ENCODE measurements at places on chromosomes 6 and 20.

DNA sequence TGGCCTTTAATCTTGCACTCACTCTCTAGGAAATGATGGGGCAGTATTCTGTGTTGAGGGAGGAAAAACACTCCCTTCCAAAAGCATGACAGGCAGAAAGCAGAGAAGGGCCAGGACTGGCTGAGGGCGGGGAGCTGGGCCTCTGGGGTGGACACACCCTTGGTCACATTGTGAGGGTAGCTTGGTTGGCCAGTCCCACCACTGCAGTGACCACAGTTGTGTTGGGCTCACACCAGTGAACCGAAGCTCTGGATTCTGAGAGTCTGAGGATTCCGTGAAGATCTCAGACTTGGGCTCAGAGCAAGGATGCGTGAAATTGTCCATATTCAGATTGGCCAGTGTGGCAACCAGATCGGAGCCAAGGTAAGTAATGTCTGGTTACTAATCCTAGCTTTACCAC, at the start of gene TUBB1:
Gene TUBB1, plus strand, starts transcription at position 213 of the 400 bp plus-strand sequence. Its CDS starts 94 bp downstream, at position 307.
- DNase-seq = no peak

DNA sequence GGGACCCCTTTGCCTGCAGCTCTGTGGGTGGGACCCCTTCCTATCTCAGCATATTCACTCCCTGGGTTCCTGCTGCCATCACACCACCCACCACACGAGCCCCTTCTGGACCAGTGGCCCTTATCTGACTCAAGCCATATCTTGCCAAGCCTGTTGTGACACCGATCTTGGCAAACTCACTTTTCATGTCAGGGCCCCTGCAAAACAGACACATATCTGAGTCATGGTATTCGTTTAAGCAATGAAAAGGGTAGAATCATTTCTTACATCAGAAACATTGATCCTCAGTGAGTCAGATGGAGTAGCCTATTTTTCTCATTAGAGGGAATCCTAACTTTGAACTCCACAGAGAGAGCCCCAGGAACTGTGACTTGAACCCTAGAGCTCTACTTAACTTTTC, 10.6 kb downstream of the RAET1E start:
- DNase-seq = no peak

- no peak for DNase-seq
Measured at GRCh38 chr6:106534564-106534982, 94.7 kb downstream of the RTN4IP1 start.

DNA sequence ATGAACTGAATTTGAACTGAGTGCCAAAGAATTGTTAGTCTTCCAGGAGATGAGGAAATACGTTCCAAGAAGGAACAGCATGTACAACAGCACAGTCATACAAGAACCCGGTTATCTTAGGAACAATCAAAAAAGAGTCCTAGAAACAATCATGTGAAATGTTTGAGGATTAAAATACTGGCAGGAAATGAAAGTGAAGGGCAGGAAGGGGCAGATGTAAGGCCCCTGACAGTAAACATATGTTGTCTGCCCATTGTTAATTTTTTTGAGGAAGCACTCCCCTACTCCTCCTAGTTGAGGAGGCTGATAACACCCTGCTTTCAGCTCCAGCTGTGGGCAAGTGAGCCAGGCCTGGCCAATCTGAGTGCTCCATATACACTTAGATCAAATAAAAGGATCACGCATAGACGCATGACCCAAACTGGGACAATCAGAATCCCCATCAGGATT, 220.9 kb downstream of the HACE1 start:
- no peak for DNase-seq

- peak; percentile 51 for DNase-seq
Measured at GRCh38 chr6:111679126-111679858, 73.6 kb upstream of the TRAF3IP2 start.

GRCh38 chr6:54893818-54894217, 47.2 kb downstream of the FAM83B start:
- no peak for DNase-seq

- no peak for DNase-seq
Measured at GRCh38 chr20:9993137-9993536, 41.6 kb upstream of the ANKEF1 start.

DNA sequence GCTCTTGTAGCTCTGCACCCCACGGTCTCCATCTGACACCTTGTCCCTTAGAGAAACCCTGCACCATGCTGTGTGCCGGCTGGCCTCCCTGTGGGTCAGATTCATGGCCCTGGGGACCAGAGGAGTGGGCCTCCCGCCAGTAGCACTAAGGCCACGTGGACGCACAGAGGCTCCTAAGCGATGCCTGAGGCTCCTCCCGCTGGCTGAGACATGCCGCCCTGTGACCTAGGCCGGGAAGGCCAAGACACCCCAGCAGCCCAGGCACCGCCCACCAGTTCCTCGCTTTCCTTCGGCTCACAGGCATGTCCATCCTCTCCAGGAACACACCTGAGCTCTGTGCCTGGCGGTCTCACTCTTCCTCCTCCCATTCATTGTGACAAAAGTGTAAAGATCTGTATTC, 311.0 kb downstream of the THBS2 start:
- DNase-seq = no peak

DNA sequence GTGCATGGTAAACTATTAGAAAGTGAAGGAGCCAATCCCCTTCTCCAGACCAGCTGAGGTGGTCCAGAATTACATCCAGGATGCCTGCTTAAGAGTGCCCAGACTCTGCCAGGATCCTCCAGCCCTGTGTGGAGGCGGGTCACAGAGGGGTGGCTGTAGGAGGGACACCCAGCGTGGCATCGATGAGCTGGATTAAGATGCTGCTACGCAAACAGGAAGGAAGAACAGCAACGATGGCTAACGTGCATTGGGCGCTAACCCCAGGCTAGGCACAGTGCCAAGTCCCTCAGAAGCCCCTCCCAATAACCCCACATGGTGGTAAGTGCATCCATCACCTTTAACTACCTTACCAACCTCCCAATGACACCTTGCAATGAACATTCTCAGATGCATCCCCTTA, 63.9 kb upstream of the MRPS10 start:
- DNase-seq = no peak

- no peak for DNase-seq
Measured at GRCh38 chr6:16098211-16098610, 30.7 kb upstream of the MYLIP start.

GRCh38 chr20:50216543-50217206, 26.0 kb downstream of the CEBPB start:
- DNase-seq = no peak

- DNase-seq = no peak
Measured at GRCh38 chr20:48761023-48761785, 66.6 kb downstream of the PREX1 start.

DNA sequence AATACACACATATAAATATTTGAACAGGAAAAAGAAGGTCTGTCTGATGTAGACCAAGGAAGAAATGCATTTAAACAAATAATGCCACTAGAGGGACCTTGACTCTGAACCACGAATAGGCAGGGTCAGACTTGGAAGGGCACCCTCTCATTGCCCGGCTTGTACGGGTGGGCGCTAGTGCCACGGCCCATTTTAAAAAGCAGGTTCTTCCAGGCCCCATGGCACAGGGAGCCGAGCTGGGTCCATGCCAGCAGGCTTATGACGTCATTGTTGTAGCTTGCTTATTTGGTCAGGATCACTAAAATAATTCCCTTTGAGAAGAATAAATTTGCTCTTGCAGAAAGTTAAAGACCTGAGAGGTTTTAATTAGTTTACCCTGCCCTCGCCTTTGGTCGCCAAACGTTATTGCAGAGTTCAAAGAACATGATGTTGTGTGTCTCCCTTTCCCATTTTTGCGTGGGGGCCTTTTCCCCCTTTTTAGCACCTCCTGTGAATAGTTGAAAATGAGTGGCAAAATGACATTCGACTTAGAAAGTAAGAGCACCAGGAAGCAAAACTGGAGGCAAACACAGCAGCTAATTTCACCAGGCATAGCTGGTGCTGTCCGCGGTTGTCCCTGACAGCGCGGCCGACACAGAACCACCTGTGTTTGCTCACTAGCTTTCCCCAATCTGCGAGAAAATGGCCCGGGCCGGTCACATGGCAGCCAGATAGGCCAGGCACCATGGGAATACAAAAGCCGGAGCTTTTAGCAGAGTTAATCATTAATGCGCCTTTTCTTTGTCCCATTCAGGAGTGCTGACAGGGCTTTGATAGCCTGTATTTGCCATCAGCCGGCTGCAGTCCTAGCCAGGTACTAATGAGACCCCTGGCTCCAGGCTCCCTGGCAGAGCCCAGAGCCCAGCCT, 93.8 kb downstream of the FOXA2 start:
- DNase-seq = no peak

DNA sequence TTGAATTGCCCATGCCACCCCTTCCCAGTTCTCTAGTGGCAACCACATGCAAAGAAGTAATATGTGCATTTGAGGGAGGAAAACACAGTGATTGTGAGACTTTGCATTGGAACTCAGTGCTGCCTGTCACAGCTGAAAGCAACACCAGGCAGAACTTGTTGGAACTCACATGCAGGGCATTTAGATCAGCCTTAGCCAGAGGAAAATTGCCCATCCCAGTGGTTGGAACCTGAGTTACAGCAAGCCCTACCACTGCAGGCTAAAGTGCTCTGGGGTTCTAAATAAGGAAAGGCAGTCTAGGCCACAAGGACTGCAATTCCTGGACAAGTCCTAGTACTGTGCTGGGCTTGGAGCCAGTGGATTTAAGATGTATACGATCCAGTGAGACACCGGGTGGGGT, 245.3 kb upstream of the UFL1 start:
- no peak for DNase-seq

DNA sequence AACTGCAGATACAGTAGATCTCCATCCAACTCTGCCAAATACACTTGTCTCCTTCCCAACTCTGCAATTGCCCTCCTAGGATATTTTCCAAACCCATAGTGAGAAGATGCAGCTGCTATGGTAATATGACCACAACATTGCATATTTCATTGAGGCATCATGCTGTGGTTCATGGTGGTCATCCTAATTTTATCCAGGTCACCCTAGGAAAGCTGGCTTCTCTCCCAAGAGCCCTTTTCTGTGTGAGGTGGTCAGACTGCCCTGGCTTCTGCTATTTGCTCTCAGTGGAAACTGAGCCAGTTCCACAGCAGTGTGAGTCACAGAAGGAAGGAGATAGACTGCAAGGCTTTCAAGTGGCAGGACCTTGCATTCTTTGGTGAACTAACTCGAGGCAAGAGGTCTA, 5.5 kb downstream of the OGFRL1 start:
- DNase-seq = peak; percentile 20

GRCh38 chr6:170429450-170429849, 122.9 kb downstream of the FAM120B start:
- DNase-seq = no peak

- no peak for DNase-seq
Measured at GRCh38 chr6:135085700-135086413, 31.2 kb upstream of the HBS1L start.

- DNase-seq = no peak
Measured at GRCh38 chr6:143370812-143371370, 79.6 kb downstream of the ADAT2 start.

GRCh38 chr6:63465750-63466149, 106.5 kb upstream of the LOC128125822 start:
- no peak for DNase-seq

- peak; percentile 40 for DNase-seq
Measured at GRCh38 chr6:55568808-55569439, 10.1 kb downstream of the HMGCLL1 start.

- no peak for DNase-seq
Measured at GRCh38 chr6:31010393-31011060, at the start of gene MUC22. Gene MUC22 (plus strand): TSS chr6:31010474. CDS start chr6:31010707, 233 bp downstream.

- no peak for DNase-seq
Measured at GRCh38 chr6:151070631-151071051, 169.1 kb upstream of the AKAP12 start.

GRCh38 chr6:117130125-117130524, 135.2 kb upstream of the VGLL2 start:
- DNase-seq = no peak

DNA sequence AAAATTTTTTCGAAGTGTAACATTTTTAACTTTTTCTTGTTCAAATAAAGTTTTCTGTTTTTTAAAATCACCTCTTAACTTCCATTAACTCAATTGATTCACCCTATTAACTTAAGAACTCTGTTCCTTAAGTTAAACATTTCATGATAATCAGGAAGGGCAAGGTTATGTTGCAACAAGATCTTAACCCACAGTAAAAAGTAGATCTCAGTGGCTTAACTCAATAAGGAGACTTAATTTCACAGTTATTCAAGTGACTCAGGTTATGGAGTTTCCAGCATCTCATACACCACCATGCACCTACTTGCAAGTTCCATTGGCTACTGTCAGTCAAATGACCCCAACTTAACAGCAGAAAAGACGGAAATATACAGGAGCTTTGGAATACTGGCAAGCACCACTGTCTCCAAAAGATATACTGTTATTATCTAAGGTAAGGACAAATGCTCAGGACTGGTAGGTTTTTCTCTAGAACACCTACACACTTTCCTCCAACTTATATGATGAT, 11.2 kb downstream of the HLA-DQB1 start:
- no peak for DNase-seq

GRCh38 chr6:127902933-127903332, 2.1 kb upstream of the THEMIS start:
- DNase-seq = no peak

GRCh38 chr20:13085275-13085674, 76.5 kb downstream of the SPTLC3 start:
- no peak for DNase-seq

DNA sequence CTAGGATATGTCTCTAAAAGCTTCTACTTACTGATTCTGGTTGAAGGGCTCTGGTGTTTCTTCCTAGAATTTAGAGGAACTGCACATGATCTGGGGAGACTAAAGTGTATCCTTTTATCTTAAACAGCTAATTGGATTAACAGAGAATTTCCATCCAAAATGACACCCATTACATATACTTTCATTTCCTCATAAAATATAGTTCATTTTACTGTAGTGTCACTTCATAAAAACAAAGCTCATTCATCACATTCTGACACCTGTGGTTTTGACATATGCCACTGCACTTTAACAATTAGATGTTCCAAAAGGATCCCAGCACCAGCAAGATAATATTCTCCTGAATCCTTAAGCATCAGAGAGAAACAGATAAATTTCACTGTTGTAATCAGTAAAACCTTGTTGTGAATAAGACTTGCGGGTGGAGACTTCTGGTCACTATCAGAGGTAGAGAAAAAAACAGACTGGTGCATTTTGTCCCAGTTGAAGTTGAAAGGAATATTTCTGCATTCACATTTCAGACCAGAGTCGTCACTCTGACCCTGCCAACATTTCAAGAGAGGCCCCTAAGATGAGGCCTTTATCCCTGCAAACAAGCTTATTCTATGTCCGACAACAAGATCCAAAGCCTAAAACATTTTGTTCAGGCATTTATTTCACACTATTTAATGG, 175.3 kb upstream of the BMP5 start:
- DNase-seq = no peak

- no peak for DNase-seq
Measured at GRCh38 chr6:74939151-74939708, 266.6 kb downstream of the COL12A1 start.

DNA sequence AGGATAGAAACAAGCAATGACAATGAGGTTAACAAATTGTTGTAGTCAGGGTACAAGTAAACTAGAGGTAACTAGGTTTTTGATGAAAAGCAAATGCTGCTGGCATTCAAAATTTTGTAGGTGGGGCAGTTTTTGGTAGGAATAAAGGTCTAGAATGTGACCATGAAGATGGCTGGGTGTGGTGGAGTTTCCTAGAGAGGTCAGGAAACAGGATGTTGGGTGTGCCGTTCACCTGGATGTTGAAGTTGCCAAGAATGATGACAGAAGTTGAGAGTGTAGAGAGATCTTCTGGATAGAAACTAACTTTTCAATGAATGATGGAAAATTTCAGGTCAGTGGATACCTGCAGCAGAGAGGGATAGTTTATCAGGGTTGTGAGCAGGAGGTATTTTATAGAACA, 22.7 kb downstream of the MAPK14 start:
- no peak for DNase-seq
